ENCODE measurements at places on chromosomes 7 and 10. TPM values are rescaled to one million over a fixed set of nuclear protein-coding genes. Genes with fewer than 3 reads are reported as not detected.

- DNase-seq, result no peak
These were observed 34.5 kb downstream of the DNMBP start for GRCh38 chr10:99975106-99975829.

Gene CCL26
- 14.8 TPM for total RNA-seq

Gene KEL
- total RNA-seq, result 1.8 TPM

Gene BET1
- 29.7 TPM for total RNA-seq

DNA sequence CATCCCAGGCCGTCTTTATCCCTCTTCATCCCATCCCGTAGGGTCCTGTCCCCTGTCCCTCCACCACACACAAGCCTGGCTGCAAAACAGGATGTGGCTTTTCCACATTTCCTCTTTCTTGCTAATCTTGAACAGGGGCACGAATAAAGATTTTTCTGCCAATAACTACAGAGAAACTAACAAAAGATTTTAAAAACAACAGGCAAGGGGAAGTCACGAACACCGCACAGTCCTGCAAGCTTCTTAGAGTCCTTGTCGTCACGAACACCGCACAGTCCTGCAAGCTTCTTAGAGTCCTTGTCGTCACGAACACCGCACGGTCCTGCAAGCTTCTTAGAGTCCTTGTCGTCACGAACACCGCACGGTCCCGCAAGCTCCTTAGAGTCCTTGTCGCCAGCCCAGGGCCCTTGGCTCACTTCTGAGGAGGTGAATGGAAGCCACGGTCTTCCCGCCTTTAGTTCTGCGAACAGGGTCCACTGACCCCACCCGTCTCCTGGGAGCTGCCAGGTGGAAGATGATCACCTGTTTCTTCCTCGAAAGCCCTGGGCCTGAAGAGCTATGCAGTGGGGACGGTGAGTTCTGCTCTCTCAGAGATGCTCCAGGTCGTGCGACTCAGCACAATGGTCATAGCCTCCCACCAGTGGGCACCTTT is 10.3 kb upstream of the INSIG1 start:
- no peak for DNase-seq

DNA sequence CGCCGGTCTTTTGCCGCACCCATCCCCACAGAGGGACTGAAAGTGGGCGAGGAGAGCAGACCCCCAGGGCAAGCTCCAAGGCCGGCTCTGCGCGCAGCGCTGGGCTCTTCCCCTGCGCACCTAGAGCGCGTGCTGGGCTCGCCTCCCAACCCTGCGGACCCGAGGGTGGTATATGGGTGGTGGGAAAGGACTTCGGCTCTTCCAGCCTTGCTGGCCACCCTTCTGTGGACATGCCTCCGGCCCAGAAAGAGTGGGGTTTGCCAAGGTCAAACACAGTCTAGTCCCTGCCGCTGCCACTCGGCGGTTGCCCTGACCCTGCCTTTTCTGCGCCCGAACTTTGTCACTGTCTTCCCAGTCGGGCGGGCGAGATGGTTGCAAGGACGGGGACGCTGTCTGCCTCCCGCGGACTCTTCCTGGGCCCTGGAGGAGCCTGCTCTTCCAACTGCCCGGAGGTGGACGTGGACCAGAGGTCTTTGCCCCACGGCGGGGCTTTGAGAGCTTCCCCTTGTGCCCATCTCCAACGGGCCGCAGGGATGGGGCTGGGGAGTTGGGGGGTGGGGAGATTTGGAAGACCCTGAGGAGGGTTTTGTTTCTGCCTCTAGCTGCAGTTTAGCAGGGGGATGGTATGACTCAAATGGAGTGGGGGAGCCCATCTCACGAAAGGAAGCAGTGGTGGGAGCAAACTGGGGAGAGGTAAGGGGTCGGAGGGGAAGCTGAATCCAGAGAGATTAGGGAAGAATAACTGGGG is 1.5 kb downstream of the ADCY1 start:
- no peak for DNase-seq

Gene UTF1
- total RNA-seq, result 21.7 TPM

DNA sequence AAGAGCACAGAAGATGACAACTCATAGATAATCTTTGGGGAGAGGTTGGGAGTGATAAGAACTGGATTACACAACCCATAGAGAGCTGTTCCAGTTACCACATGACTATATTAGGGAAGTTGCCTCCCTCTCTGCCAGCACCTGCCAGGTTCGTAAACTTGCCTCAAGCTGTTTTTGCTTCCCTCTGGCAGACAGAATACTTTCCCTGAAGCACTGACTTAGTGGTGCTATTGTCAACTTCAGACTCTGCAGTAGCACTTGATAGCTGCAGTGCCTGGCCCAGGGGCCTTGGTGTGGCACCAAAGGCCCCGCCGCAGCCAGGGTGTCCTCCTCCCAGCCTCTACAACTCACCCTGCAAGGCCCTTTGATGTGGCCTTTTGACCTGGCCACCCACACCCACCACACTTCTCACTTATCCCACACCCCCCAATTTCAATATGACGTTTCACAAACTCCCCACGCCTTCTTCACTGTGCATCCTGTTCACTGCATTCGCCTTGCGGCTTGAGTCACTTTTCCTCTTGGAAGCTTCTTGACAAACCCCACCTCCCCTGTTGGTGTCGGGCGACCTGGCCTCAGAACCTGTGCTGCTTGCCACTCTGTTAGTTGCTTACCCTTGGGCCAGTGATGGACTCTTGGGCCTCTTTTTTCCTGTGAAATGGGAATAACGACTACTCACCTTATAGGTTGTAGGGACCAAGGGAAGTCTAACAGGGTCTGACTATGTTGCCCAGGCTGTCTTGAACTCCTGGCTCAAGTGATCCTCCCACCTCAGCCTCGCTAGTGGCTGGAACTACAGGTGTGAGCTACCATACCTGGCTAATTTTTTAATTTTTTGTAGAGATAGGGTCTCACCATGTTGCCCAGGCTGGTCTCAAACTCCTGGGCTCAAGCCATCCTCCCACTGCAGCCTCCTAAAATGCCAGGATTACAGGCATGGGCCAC is 50.2 kb upstream of the PODXL start:
- no peak for DNase-seq

Gene UPK3BL2
- 12.4 TPM for total RNA-seq

DNA sequence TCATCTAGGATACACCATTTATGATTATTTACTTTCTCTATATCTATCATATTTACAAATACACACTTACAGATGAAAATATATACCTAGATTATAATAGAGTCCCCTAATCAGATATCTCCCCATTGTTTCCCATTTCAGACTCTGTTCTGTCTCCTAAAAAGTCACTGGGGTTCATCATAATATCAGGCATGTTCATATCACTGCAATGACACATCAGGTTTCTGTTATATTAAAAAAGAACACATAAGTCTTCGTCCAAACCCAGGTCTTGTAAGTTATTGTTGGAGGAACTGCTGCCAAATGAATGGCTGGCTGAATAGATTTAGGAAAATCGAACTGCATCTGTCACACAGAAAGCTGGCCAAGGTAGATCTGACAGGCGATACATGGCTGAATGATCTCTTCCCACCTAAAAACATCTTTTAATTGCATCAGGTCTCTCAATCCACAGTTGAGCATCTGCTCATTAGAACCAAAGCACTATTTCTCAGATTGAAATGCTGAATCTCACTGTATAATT is 178.7 kb downstream of the CACNA2D1 start:
- DNase-seq, result no peak

- no peak for DNase-seq
These were observed 310.6 kb downstream of the PARD3 start for GRCh38 chr10:34504534-34504933.

Gene LIPK
- not detected for total RNA-seq

DNA sequence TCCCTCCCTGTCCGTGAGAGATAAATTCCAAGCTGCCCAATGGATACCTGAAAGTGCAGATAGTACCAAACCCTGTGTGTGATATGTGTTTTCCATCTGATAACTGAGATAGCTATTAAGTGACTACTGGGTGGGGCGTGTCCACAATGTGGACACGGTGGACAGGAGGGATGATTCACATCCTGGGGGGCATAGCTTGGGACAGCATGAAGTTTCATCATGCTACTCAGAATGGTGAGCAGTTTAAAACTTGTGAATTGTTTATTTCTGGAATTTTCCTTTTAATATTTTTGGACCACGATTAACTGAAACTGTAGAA is 158.6 kb downstream of the CREB5 start:
- no peak for DNase-seq

DNA sequence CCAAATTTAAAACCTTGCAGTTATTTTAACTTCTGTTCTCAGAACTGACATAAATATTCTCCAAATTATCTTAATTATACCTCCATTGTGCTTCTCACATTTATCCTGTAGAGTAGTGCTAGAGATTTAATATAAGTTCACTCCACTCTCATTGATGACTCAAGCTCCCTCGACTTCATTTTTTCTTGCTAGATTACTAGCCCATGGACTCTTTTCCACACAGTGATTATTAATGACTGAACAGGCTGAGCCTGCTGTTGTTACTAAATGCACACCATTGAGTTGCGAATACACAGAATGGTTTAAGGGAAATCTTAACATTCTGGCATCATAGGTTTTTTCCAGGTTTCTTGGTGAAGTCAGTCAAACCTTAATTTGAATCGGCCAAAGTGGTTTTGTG is 179.5 kb upstream of the AKR1E2 start:
- no peak for DNase-seq

Gene PRLHR
- not detected for total RNA-seq

GRCh38 chr7:121023683-121024511 is 35.4 kb downstream of the CPED1 start:
- DNase-seq, result no peak

Data from H1 (cell line).